Amniotic stem cell (primary cell): ENCODE measurements at places on chromosomes 5 and 9.

DNA sequence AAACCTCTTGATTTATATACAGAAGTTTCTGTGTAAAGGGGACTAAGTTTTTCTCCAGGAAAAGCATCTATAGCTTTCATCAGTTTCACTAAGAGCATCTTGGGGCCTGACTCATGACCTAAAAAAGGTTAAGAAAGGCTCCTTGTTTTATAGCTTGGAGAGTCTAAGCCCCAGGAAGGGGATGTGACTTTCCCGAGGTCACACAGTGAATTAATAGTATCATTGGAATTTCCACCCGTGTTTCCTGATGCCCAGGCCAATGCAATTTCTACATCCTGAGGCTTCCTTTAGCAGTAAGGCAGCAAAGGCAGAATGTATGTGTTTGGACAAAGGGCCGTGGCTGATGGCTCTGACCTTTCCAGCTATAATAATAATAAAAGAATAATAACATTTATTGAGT, 8.6 kb downstream of the MORN5 start:
- DNase-seq, result no peak

GRCh38 chr9:112502175-112502946, 15.7 kb downstream of the KIAA1958 start:
- DNase-seq, result no peak

GRCh38 chr9:107749787-107750444, 260.3 kb upstream of the KLF4 start:
- peak; percentile 86 for DNase-seq

DNA sequence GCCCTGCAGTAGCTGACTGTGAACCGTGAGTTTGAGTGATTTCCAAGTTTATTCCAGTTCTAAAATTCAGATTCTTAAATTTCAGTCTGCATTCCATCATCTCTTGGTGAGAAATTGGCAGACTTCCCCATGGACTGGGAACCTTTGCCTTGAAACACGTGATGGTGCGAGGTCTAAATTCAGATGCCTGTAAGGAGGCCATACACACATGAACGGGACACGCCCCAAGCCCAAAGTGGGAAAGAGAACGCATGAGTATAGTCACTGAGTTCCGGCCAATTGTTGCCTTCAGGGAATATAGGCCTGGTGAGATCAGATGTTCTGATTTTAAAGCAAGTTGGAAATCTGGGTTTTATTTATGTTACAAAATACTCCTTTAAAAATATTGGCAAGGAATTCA, 1084.4 kb upstream of the WWC1 start:
- no peak for DNase-seq

GRCh38 chr5:69512740-69513260, 20.2 kb downstream of the OCLN start:
- peak; percentile 18 for DNase-seq

GRCh38 chr5:126448720-126449119, 25.5 kb downstream of the GRAMD2B start:
- no peak for DNase-seq

DNA sequence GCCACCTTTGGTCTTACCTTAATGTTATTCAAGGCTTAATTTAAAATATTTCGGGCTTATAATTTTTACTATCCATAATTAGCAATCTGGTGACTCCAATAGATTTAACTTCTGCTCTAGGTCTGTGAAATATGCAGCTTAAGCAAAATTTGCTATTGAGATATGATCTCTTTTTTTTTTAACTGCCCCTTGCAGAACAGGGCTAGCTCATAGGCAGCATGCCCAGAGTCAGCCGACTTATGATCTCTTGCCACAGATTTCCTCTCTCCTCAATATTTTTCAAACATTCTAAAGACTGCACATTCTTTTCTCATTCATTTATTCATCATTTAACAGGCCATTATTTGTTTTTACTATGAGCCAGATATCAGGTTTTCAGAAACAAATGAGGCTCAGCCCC, 4.5 kb downstream of the TTC23L start:
- no peak for DNase-seq

DNA sequence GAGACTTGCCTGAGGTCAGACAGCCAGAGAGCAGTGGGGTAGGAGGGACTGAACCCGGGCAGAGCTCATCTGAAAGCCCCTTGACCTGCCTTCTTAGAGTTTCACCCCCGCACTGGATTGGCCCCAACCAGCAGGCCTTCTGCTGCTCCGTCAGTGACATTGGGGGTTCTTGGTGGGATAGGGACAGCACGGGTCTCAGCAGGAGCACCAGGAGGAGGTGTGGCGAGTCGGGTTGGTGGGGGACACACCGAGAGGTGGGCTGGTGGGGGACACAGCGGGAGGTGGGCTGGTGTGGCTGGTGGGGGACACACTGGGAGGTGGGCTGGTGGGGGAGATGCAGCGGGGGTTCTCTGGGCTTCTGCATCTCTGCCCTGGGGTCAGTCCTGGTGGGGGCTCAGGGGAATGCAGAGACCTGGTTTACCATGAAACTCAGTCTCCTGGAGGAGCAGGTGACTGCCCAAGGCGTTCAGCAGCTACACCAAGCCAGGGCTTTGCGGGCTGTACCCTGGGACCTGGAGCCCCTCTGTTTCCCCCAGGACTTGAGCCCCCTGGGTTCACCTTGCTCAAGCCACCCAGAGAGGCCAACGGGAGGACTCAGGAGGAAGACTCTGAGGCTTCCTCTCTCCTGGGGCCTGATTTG, 28.1 kb upstream of the RNU6ATAC start:
- DNase-seq, result no peak

- no peak for DNase-seq
Measured at GRCh38 chr5:168066536-168067208, 224.8 kb upstream of the WWC1 start.

DNA sequence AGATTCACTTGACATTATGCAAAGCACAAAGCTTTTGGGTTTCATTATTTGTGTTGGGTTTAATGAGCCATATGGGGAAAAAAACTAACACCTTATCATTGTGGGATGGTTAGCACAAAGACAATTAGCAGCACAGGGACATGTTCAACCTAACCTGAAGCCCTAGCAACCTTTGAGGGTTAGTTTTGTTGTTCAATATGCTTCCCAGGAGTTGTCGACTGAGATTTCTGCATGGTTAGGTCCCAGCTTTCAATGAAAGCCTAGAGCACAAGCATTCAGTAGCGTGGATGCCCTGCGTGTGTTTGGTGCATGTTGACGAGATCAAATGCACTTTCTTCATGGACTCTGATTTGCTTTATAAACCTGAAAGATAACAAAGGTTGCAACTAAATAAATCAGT, 565.2 kb upstream of the TLE4 start:
- DNase-seq, result no peak

- peak; percentile 38 for DNase-seq
Measured at GRCh38 chr5:102755686-102756371, 724 bp downstream of the PAM start.

- no peak for DNase-seq
Measured at GRCh38 chr5:82952326-82952725, 124.9 kb downstream of the TMEM167A start.

GRCh38 chr5:132017316-132017715, 5.9 kb upstream of the ACSL6 start:
- no peak for DNase-seq

- peak; percentile 77 for DNase-seq
Measured at GRCh38 chr9:108057421-108058134, 568.0 kb upstream of the KLF4 start.

- no peak for DNase-seq
Measured at GRCh38 chr9:33285502-33285901, 4.8 kb upstream of the NFX1 start.

DNA sequence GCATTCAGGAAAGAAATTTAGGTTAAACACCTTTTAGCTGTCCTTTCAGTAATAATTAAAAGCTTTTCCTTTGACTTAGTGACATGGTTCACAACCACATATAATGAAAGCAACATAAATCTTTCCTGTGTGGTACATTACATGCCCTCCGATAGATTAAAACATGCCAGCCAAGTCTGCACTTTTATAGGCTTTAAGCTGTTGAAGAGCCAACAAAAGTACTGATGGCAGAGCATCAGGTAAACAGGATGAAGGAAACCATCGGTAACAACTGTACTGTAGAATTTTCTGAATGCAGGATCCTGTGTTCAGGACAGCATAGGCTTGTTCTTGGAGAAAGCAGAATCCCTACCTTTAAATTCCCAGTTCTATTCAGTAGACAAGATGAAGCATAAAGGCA, 226.6 kb downstream of the MLLT3 start:
- DNase-seq, result no peak

GRCh38 chr9:33177639-33178038, 10.5 kb upstream of the B4GALT1 start:
- no peak for DNase-seq

DNA sequence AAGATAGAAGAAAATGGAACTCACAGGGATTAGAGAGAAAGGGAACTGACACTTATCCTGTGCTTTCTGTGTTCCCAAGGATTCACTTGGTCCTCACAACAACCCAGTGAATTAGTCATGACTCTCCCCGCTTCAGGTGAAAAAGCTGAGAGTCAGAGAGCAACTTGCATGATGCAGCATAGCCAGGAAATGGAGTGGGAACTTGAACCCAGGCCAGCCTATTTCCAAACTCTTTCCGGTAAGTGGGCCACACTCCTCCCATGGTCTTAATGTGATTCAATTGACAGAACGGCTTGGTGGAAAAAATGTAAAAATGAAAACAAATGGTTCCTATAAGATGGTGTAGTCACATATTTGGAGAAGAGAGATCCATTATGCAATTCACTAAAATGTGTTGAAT, 45.9 kb upstream of the CEMIP2 start:
- no peak for DNase-seq
